Substantia nigra (tissue), 51 donors: ENCODE measurements at places on chromosomes 12 and 14.

DNA sequence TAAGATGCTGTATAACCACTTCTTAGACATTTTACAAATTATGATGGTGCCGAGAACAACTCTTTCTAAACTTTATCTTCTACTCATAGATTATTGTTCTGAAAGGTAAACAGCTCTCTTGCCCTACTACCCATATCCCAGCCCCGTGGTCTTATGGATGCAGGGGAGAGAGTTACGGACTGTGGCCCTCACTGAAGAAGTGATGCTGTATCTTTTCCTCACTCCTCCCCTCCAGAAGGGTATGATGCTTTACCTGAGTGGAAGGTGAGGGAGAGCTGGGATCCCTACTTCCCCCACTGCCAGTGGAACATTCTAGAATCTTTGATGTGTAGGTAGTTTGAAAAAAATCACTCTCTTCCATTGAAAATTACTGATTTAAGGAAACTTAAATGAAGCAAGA, 3.5 kb downstream of the TSHR start:
- no peak for DNase-seq

DNA sequence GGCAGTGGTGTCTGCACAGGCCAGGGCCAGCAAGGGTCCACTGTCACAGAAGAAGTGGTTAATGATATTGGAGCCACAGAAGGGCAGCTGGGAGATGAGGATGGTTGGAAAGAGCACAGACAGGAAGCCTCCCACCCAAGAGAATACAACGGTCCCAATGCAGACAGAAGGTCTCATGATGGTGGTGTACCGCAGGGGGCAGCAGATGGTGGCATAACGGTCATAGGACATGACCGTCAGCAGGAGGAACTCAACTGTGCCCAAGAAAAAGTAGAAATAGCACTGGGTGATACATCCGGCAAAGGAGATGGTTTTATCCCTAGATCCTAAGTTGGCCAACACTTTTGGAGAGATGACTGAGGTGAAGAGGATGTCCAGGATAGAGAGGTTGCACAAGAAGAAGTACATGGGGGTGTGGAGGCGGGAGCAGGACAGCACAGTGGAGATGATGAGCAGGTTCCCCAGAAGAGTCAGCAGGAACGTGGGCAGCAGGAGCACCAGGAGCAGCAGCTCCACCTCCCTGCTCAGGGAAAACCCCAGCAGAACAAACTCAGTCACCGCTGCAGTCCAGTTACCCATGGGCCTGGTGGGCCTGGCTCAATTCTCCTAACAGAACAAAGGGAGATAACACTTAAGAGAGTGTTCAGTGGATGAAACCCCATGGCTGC, 9.8 kb downstream of the OR6J1 start:
- DNase-seq: no peak

DNA sequence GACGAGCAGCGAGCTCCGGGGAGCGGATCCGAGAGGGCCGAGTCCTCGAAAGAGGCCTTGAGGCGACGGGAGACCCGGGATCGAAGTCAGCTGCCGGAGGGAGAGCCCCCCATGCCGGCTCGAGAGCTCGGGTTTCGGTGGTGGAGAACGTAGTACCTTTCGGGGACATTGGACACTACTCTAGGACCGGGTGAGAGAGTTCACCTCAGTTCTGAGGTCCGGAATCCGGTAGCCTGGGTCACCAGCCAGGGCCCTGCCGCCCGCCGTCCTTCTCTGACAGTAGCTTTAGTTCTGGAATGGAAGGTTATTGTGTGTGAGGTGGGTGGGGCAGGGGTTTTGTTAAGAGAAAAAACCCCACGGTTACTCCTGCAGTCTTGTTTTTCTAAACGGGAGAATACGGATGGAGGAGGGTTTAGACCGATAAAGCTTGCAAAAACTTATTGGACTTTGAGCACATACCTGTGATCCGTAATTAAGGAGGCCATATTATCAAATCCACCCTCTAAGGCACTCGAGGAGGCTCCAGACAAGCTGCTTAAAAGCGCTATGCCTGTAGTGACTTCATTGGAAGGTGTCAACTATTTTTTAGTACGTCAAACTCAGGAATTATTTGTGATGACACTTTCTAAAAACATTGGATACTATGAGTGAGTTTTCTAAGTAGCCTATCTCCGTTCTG, 765 bp downstream of the SCYL2 start:
- DNase-seq: no peak

DNA sequence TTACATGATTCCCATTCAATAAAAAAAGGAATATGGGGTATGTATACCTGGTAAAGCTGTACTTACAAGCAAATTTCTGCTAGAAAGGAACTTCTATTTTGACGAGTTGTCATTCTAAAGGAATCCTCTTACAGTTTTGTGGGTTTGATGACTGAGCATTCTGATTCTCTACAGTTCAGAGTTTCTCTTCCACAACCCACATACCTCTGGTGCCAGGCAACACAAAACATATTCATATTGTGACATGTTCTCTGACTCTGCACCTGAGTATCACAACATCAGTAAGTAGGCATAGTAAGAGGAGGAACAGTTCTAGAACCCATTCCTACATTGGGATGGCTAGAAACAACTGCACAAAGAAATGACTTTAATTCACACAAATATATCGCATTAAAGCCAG, 636.6 kb downstream of the MED13L start:
- DNase-seq: no peak

DNA sequence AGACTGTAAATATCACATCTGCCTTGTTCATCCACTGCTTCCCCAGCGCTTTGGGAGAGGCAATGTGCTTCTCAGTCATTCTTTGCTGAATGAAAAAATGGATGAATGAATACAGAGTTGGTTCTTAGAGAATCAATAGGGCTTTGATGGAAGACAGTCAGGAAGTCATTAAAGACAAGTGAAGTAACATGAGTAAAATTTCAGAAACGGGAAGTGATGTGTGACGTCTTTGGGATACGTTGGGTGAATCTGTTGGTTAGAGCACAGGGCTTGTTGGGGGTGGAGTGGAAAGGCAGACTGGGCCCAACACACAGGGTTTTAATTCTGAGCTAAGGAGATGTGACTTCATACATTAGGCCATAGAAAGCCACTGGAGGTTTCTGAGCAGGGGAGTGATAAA, 39.0 kb upstream of the NRXN3 start:
- no peak for DNase-seq

GRCh38 chr12:80176706-80177105, 77.4 kb downstream of the OTOGL start:
- no peak for DNase-seq

GRCh38 chr14:102875652-102876051, 46.8 kb upstream of the AMN start:
- DNase-seq: no peak

- no peak for DNase-seq
These were observed 331.6 kb upstream of the STXBP6 start for GRCh38 chr14:25381498-25381897.

DNA sequence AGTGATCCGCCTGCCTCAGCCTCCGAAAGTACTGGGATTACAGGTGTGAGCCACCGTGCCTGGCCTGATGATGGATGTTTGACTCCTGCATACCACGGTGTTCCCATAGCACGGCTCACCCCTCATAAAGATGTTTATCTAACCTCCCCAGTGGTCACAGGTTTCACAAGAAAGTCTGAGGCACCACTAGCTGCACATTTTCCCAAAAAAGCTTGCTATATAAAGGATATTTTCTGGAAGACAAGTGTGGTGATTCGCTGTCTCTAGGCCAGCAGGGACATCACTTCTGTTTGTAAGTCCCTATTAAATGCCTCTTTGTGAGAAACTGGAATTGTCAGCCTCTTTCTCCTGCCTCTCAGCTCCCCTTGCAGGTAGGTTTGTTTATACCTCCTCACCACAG, 18.3 kb downstream of the PLEK2 start:
- no peak for DNase-seq

GRCh38 chr12:117042862-117043261, 56.4 kb downstream of the TESC start:
- DNase-seq: no peak

DNA sequence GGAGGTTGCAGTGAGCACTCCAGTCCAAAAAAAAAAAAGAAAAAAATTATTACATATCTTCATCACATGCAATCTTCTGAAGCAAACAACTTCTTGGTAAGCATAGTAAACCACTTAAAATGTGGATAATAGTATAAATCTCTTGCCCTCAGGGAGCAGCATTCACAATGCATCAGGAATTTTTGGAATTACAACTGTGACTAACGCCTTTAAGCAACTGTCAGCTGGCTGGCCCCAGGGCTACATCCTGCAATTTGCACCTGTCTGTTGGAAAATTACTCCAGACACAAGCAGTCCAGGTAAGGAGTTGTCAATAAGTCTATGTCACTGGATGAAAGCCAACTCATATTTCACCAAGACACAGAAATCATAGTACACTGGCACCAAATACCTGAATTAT, 5.5 kb upstream of the SLC7A7 start:
- DNase-seq: no peak

GRCh38 chr12:112868459-112869041, 38.2 kb upstream of the OAS1 start:
- DNase-seq: no peak

- DNase-seq: no peak
These were observed 12.9 kb downstream of the PHLDA1 start for GRCh38 chr12:76018672-76019071.

GRCh38 chr14:97270308-97270707, 473.1 kb downstream of the VRK1 start:
- DNase-seq: no peak

- DNase-seq: no peak
These were observed 813 bp downstream of the TWF1 start for GRCh38 chr12:43805149-43805859.

GRCh38 chr12:58656254-58657009, 263.9 kb downstream of the LRIG3 start:
- no peak for DNase-seq

DNA sequence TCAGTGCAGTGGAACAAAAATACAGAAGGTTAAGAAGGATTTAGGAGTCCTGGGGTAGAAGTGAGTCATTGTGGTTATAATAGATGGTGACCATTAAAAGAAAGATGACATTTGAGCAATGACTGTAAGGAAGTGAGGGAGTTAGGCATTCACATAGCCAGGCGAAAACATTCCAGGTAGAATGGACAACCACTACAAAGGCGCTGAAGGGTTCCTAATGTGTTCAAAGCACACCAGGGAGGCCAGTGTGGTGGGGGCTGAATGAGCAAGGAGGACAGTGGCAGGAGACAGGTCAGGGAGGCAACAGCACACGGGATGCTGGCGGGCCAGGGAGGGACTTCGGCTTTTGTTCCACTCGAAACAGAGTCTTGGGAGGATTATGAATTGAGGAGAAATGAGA, 129.9 kb downstream of the NPAS3 start:
- DNase-seq: no peak
